ENCODE measurements at places on chromosomes 5 and 9.

GRCh38 chr9:15225564-15226126 lies 81.4 kb downstream of the TTC39B start:
- no peak for DNase-seq

DNA sequence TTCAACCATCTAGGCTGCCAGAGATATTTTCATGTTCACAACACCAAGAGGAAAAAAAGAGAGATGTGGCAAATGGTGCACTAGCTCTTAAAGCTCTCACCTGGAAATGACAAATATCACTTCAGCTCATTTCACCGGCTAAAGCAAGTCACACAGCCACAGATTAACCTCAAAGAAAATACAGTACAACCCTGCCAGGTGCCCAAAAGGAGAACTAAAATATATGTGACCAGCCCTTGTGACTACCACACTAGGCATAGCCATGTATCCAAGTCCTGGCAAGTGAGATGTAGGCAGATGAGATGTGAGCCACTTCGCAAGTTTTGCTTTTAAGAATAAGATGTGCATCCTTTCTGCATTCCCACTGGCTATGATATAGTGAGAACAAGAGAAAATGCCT lies 41.4 kb downstream of the AGTPBP1 start:
- no peak for DNase-seq

GRCh38 chr5:25414742-25415141 lies 770.0 kb upstream of the CDH10 start:
- no peak for DNase-seq

- no peak for DNase-seq
Observed at GRCh38 chr5:33886283-33886682, 5.5 kb downstream of the ADAMTS12 start.

- DNase-seq, result no peak
Observed at GRCh38 chr5:89758146-89758545, 651.4 kb downstream of the CETN3 start.

GRCh38 chr5:179794171-179794570 lies 385 bp downstream of the LTC4S start:
- no peak for DNase-seq

GRCh38 chr5:60685028-60685427 lies 14.9 kb downstream of the DEPDC1B start:
- DNase-seq, result no peak

DNA sequence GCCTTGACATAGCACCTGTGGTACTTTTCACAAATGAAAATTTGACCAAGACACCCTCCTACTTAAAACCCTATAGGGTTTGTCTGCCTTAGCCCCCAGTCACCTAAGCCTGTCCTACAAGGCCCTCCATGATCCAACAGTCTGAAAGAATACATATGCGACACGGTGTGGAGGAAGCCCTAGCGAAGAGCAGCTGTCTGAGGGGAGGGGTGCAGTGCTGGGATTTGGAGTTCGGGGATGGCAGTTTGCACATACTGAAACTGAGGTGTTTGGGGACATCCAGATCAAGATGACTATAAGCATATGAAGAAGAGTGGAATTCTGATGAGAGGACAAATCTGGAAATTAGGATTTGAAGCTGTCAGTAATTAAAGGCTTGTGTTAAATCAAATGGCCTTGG lies 7.2 kb upstream of the MYORG start:
- no peak for DNase-seq

DNA sequence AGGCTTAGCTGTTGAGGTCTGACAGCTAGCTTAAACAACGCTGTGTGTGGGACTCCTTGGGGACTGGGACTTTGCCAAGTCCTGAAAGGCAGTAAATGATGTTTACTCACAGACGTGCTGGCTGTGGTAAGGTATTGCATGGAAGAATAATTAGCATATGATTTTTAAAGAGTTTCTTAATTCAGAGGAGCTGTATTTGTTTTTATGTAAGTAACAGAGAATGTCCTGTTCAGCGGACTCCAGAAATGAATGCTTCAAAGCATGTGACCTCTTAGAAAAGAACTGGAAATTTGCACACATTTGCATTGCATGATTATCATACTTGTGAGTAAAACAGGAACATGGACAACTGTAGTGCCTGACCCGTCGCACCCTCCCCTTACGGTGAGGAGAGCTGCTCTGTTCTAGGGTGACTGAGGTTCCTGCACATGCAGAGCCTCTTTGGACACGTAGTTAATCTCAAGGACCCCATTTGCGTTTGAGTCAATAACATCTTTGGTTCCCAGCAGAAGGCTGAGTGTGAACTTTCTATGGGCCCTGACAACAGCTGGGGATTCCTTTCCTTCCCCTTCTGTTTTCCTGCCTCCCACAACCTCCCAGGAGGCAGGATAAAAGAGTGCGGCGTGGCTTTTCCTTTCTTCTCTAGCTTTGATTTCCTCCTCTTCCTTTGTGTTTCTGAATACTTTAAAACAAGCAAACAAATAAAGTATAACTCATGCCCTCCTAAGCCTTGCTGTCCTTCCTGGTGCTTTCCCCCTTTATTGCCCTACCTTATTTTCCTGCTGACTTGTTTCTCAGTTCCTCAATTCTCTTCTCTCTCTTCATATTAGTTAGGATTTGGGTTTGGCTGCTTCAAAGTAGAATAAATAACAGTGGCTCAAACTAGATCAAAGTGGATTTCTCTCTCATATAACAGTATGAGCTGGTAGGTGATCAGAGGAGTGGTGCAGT lies 157.2 kb upstream of the CD180 start:
- DNase-seq, result no peak

GRCh38 chr5:56624751-56625150 lies 190.6 kb upstream of the MAP3K1 start:
- no peak for DNase-seq

- DNase-seq, result no peak
Observed at GRCh38 chr5:103428411-103428871, 134.1 kb downstream of the NUDT12 start.

GRCh38 chr5:120298981-120299380 lies 165.1 kb upstream of the PRR16 start:
- DNase-seq, result no peak

- DNase-seq, result no peak
Observed at GRCh38 chr9:72577212-72577753, 55.9 kb downstream of the TMC1 start.
